Skeletal muscle cell (primary cell): ENCODE measurements at places on chromosomes 2 and 18.

DNA sequence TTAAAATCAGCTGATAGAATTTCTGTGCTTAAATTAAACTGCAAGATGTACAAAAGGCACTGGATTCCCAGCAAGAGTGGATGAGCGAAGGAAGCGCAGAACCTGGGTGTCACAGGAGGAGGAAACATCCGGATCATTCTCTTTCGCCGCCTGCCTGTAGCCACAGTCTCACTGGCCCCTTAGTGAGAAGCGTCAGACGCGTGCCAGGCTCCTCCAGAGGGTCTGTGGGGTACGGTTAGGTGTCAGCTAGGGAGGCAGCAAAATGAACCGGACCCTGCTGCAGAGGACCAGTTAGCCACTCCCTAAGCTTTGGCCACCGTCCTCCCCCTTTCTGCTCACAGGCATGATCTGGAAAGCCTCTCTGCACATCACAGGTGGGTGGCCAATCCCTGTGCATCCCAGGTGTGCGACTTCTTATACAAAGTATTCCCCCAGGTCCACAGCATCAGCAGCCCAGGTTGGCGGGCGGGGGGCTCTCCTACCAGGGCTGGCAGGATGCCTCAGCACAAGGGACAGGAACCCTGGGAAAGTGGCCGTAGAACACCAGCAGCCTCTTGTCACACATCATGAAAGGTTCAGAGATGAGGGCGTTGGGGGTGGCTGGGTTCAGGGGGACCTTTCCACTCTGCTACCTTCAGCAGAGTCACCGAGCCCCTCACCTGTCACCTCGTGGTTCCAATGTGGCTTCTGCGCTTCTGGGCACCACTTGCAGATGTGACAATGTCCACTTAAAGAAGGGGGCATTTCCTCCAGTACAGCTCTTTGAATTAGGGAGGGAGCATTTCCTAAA, 61.1 kb upstream of the SLC66A3 start:
- no peak for DNase-seq

- no peak for DNase-seq
Measured at GRCh38 chr2:189465076-189465475, 23.8 kb downstream of the WDR75 start.

DNA sequence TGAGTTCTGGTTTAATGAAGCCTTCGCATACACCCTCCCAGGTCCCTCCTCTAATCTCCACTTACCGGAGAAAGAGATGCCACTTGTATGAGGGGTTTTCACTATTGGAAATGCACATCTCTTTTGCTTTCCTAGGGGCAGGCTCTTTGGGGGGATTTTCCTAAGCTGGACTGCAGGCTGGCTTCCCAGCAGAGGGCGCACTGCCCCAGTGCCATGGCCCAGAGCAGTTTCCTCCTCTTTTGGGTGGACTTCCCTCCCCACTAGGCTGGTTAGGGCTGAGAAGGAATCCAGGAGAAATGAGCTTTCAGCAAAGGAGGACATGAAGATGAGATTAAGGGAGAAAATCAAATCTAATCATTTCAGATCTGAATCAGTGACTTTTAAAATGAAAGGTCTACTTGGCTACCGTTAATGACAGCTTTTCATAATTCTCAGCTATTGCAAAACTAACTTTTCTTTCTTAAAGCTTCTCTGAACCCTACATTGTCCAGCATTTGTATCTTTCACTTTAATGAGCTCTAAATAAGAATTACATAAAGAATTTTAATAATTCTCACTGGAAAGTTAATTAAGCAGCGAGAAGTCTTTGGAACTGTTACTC, 784.1 kb upstream of the FANCL start:
- DNase-seq: no peak

GRCh38 chr2:29954316-29954715, 32.9 kb upstream of the ALK start:
- no peak for DNase-seq

DNA sequence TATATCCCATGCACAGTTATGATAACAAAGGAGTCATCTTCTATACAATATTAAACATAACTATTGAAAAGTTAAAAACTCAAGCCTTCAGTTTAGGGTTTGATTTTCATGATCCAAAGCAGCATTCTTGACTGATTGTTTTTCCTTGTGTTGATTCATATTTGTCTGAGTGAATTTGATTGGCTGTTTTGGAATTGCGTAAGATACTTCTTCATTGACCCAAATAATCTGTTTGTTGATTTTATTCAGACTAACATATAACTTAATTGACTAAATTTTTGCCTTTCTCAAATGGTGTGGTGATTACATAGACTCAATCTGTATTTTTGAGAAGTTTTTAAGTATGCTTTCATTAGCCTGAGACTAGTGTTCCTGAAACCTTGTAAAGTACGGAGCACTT, 305.7 kb upstream of the TNP1 start:
- no peak for DNase-seq

DNA sequence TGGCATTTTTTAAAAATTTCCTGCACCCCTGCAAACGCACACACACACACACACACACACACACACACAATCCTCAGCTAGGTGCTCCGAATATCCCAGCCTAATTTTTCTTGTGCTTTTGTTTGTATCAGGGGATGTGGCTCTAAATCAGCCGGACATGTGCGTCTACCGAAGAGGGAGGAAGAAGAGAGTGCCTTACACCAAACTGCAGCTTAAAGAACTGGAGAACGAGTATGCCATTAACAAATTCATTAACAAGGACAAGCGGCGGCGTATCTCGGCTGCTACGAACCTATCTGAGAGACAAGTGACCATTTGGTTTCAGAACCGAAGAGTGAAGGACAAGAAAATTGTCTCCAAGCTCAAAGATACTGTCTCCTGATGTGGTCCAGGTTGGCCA, 1.8 kb downstream of the HOXD13 start:
- DNase-seq: no peak

DNA sequence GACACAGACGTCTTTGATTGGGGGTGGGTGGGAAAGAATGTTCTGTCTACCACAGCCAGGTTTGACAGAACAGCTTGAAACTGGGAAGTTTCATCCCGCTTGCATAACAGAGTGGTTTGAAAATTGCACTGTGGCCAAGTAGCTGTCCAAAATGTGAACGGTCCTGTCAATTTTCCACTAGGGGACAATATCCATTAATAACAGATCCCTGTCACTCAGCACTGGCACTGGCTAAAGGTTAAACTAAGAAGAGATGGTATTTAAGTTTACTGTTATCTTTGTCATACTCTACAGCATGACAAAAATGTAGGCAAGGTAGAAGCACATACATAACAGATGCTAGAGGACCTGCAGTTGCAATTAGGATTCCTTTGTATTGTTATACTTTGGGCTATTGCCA, 55.6 kb upstream of the ACMSD start:
- peak; percentile 18 for DNase-seq

DNA sequence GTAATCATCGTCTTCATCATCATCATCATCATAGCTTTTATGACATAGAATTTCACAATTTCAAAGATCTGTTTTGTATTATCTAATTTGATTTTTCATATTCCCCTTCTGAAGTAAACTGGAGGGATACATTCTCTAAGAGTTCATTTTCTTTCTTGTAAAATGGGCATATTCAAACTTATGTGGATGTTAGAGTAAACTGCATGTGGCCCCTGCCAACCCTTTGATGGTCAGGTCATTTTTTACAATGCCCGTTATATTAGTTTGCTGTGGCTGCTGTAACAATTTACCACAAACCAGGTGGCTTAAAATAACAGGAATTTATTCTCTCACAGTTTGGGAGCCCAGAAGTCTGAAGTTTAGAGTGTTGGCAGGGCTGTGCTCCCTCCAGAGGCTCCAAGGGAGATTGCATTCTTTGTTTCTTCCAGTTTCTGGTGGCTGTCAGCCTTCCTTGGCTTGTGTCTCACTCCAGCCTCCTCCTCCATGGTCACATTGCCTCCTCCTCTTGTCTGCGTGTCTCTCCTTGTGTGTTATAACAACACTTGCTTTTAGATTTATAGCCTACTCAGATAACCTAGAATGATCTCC, 127.5 kb upstream of the MMADHC start:
- DNase-seq: no peak

GRCh38 chr18:27854631-27855030, 322.3 kb downstream of the CDH2 start:
- no peak for DNase-seq

- DNase-seq: no peak
Measured at GRCh38 chr18:3126457-3127097, 93.2 kb downstream of the MYOM1 start.

DNA sequence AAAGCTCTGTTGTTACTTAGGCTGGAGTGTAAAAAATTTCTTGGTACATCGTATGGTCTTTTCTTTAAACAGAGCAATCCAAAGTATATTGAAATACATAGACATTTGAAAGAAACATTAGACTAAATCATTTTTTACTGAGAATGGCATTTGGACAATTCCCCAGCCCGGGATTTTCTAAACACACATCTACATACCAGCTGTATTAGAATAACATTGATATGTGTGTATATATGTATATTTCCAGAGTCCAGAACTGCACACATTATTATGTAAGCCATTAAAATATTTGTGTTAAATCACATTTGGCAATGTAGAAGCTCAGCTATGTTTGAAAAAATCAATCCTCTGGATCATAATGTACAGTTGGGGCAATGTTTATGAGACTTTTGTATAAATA, 1853.6 kb upstream of the LRRTM1 start:
- DNase-seq: no peak
